ENCODE measurements at places on chromosomes 1 and 21. TPM values are rescaled to one million over a fixed set of nuclear protein-coding genes. Genes with fewer than 3 reads are reported as not detected.

GRCh38 chr21:33403786-33404585 is 773 bp downstream of the IFNGR2 start:
- DNase-seq, result no peak

GRCh38 chr1:156487862-156488261 is 12.7 kb downstream of the MEF2D start:
- DNase-seq, result peak; percentile 47

DNA sequence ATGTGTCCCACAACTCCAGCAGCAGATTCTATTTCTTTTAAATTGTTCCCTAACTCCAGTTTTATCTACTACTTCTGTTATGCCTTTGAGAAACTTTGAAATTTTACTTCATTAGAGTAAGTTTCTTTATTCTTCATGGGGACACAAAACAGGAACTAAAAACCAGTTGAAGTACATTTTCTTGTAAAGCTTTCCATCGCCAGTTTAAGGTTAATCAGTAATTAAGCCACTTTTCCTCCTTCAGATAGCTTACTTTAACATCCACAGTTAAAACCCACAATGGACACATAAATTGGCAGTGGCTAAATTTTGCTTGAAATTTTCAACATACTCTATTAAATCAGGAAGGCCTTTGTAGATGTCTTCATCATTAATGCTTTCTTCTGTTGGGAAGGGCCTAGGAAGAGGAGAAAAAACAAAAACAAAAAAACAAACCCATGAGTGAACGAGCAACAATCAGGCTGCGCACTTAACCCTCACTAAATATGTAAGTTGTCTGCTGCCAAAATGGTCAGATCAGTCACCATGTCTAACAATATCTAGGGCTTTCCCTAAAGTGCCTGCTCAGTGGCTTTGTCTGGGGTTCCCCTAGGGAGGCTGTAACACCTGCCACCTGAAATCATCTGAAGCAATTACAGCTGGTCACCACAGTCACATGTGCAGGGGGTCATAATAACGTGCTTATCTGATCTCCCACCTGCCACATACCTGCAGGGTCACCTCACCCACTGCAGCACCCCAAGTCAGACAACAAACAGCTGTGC is 187.9 kb downstream of the VAV3 start:
- DNase-seq, result no peak

The HUNK gene
- total RNA-seq, result 0.23 TPM

The PRAMEF26 gene
- total RNA-seq, result not detected

The FAM72C gene
- total RNA-seq, result 17.1 TPM

DNA sequence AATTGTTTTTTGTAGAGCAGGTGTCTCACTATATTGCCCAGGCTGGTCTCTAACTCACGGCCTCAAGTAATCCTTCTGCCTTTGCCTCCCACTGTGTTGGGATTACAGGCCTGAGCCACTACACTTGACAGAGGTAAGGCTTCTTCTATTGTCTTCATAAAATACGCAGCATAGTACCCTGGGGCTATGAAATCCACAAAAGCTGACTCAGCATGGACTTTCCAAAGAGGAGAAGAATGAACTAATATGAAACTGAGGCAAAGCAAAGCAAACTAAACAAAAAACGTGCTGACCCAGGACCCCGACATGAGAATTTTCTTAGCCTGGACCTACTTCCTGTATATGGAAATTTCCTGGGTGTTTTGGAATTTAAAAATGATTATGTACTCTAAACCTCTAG is 18.5 kb upstream of the ATP13A2 start:
- DNase-seq, result no peak

Data from activated naive CD4-positive, alpha-beta T cell treated with anti-CD3 and anti-CD28 coated beads, Interleukin-2, amount 50 U/mL, for 72 hours (primary cell).